ENCODE measurements at places on chromosomes 3 and 15. TPM values are rescaled to one million over a fixed set of nuclear protein-coding genes. Genes with fewer than 3 reads are reported as not detected.
A peak's percentile ranks its signal among the peaks of the same experiment; 100 is the strongest.

GRCh38 chr3:79729096-79729495 lies 38.7 kb downstream of the ROBO1 start:
- H3K27me3 ChIP-seq: no peaks in the 10 kb centered on the region
- no peaks in the 10 kb centered on the region for H3K4me1 ChIP-seq
- no peak overlapping the region for H3K4me3 ChIP-seq
- no peak overlapping the region for H3K27ac ChIP-seq
- DNase-seq: peak; percentile 11

DNA sequence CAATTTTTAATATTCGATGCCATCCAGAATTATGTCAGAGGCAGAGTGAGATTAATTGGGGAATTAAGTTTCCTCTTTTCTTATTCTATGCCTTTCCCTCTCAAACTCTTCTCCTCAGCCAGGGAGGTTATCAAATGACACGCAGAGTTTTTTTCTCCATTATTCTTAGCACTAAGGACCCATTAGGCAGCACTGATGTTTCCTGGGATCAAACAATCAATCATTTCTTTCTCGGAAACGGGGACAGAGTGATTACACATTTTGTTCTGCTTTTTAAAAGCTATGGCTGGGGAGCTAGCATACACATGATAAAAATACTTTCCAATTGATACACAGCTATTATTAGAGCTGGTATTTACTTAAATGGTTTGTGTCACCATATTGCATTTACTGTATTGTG lies 35.3 kb upstream of the PSMD6 start:
- H3K4me1 ChIP-seq: no peaks in the 10 kb centered on the region
- no peaks in the 10 kb centered on the region for H3K36me3 ChIP-seq
- no peak overlapping the region for H3K27ac ChIP-seq
- H3K27me3 ChIP-seq: no peaks in the 10 kb centered on the region
- DNase-seq: no peak

DNA sequence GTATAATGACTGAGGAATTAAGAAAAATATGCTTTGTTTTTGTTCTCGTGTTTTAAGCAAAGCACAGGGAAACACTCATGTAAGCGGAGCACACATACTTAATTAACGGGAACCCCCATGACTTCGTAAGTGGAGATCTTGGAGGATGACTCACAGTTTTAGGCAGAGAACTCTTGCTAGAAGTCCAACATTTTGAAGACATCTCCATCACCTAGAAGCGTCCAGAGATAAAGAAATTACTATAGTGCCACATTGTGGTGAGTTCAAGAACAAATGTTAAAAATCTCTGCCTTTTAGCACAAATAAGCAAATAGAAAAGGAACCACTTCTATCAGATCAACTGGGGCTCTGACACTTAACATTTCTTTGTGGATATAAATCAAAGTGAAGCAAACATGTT lies 194.1 kb upstream of the ARHGEF26 start:
- H3K4me3 ChIP-seq: no peak overlapping the region
- H3K36me3 ChIP-seq: no peaks in the 10 kb centered on the region
- H3K4me1 ChIP-seq: no peaks in the 10 kb centered on the region
- H3K27ac ChIP-seq: no peak overlapping the region
- no peak for DNase-seq

Gene A4GNT
- not detected for polyA plus RNA-seq

GRCh38 chr3:105930733-105931132 lies 61.9 kb upstream of the CBLB start:
- no peak for DNase-seq
- H3K27ac ChIP-seq: no peak overlapping the region
- no peaks in the 10 kb centered on the region for H3K36me3 ChIP-seq
- no peaks in the 10 kb centered on the region for H3K4me1 ChIP-seq

Measured in kidney (tissue), 22 donors.